NCI-H510A (cell line): ENCODE measurements at places on chromosomes 3 and 15.

DNA sequence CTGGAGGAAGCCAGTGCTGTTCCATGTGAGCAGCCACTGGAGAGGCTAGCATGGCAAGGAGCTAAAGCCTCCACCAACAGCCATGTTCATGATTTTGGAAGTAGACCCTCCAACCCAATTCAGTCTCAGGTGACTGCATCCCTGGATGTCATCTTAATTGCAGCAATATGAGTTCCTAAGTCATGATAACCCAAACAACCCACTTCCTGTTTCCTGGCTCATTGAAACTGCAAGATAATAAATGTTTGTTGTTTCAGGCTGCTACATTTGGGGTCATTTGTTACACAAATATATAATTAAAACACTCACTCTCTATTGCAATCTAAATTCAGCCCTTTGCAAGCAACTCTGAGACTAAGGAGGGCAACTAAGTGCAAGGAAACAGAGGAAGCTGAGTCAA lies 62.4 kb upstream of the SLC24A5 start:
- DNase-seq = no peak

- DNase-seq = no peak
These were observed 33.1 kb upstream of the LIPC start for GRCh38 chr15:58398643-58399042.

- no peak for DNase-seq
These were observed 428 bp downstream of the LYSMD4 start for GRCh38 chr15:99732751-99733267.

DNA sequence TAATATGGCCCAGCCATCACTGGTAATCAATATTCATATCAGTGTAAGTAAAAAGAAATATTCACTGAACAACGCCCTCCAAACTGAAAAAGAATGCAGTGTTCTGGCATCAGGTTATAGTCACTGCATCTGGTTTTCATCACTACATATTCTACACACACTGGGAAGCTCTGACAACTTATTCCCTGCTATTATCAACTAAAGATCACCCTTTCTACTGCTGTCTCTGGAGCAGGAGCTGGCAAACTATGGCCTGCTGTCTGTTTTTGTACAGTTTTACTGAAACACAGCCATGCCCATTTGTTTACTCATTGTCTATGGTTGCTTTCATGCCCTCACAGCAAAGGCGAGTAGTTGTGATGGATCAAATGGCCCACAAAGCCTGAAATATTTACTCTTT lies 35.3 kb downstream of the TUBGCP4 start:
- no peak for DNase-seq

- no peak for DNase-seq
These were observed 486.8 kb upstream of the CNTN4 start for GRCh38 chr3:1611824-1612223.

DNA sequence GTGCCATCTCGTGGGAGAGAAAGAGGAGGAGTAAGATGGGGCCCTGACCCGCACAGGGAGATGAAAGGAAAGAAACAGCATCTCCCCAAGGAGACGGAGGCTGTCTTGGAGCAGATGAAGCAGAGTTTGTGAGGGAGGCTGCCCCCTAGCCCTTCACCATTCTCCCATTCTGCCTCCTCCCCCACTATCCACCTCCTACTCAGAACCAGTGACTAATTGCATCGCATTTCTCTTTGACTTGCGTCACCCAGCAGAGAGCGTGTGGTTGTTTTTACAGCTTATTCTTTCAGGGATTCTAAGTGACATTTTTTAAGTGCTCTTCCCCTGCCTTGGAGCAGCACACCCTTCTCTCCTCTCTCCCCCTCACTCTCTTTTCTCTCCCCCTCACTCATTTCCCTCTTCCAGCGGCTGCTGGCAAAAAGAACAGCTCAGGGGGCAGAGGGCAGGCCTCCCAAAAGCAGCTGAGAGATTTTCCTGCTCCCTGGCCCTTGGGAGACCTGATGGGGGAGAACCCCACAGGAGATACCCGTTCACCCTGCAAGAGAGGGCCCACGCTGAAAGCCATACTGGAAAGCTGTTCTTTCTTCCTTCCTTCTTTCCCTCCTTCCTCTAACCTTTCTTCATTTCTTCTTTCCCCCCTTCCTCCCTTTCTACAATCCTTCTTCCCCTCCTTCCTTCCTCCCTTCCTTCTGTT lies 91.8 kb downstream of the MRPL46 start:
- no peak for DNase-seq

GRCh38 chr3:170977949-170978745 lies 48.4 kb downstream of the SLC2A2 start:
- DNase-seq = no peak
